ENCODE measurements at places on chromosomes 7 and 10. TPM values are rescaled to one million over a fixed set of nuclear protein-coding genes. Genes with fewer than 3 reads are reported as not detected.

Gene NSUN6
- 13.1 TPM for total RNA-seq

DNA sequence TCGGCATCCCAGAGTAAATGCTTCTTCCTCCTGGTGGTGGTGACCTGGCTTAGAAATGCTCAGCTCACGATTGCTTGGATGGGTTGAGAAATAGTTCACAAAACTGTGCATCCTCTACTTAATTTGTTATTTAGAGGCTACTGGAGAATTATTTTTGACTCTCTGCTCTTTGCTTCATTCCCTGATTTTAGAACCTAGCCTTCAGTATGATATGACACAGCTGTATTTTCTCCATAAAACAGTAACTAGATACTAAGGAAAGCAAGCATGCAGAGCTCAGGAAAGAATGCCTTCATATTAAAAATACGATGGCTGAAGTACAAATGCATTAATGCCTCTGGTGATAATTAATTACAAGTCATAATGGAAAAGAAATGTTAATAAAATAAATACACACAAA is 602.0 kb upstream of the COBL start:
- no peak overlapping the region for H3K27ac ChIP-seq
- H3K4me3 ChIP-seq = no peak overlapping the region
- no peaks in the 10 kb centered on the region for H3K4me1 ChIP-seq
- H3K27me3 ChIP-seq = no peaks in the 10 kb centered on the region
- DNase-seq = no peak

DNA sequence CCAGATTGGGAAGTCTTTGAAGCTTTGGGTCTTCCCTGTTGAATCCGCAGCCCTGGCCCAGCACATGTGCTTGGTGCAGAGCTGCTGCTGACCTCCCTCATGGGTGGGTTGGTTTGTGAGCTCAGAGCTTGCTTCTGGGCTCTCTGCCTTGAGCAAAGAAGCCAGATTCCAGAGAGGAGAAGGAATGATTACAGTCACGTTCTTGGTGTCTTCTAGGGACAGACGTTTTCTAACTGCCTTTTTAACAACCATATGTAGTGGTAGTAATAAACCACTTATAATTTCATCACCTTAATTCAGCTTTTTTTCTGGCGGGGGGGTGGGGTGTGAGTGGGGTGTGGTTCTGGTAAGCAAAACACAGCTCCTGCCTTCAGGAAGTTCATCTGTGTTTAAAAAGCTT is 39.5 kb downstream of the LRMDA start:
- no peak overlapping the region for H3K27ac ChIP-seq
- no peaks in the 10 kb centered on the region for H3K36me3 ChIP-seq
- H3K4me1 ChIP-seq = peaks cover 4% of the 10 kb centered on the region

- H3K36me3 ChIP-seq = no peaks in the 10 kb centered on the region
- H3K4me3 ChIP-seq = no peak overlapping the region
- peak overlapping the region; percentile 60 for H3K27ac ChIP-seq
- no peak for DNase-seq
- no peaks in the 10 kb centered on the region for H3K4me1 ChIP-seq
Observed at GRCh38 chr7:130356121-130356875, 11.7 kb downstream of the CPA5 start.

Gene TMEM196
- total RNA-seq = not detected

Gene ANKRD1
- total RNA-seq = 0.32 TPM
